ENCODE measurements at places on chromosomes 11 and 22.

DNA sequence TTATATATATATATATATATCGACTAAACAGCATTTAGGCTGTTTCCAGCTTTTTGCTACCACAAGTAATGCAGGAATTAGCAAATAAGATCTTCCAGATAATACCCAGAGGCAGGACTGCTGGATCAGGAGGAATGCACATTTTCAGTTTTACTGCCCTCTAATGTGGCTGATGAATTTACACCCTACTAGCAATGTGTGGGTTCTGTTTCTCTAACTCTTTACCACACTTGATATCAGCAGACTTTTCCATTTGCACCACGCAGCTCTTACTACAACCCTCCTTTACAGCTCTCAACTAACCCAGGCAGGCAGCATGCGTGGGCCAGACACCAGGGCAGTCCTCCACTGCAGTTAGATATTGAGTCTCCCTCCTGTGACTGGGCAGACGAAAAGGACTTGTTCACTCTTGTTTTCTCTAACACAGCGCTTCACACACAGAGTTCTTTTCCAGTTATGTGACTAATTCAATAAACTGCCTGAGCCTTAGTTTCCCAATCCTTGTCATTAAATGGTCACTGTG lies 67.7 kb downstream of the IGLL5 start:
- no peak for DNase-seq

GRCh38 chr11:17397311-17398002 lies 9.0 kb upstream of the KCNJ11 start:
- DNase-seq: no peak

GRCh38 chr22:45071618-45072017 lies 61.8 kb upstream of the PHF21B start:
- DNase-seq: no peak

DNA sequence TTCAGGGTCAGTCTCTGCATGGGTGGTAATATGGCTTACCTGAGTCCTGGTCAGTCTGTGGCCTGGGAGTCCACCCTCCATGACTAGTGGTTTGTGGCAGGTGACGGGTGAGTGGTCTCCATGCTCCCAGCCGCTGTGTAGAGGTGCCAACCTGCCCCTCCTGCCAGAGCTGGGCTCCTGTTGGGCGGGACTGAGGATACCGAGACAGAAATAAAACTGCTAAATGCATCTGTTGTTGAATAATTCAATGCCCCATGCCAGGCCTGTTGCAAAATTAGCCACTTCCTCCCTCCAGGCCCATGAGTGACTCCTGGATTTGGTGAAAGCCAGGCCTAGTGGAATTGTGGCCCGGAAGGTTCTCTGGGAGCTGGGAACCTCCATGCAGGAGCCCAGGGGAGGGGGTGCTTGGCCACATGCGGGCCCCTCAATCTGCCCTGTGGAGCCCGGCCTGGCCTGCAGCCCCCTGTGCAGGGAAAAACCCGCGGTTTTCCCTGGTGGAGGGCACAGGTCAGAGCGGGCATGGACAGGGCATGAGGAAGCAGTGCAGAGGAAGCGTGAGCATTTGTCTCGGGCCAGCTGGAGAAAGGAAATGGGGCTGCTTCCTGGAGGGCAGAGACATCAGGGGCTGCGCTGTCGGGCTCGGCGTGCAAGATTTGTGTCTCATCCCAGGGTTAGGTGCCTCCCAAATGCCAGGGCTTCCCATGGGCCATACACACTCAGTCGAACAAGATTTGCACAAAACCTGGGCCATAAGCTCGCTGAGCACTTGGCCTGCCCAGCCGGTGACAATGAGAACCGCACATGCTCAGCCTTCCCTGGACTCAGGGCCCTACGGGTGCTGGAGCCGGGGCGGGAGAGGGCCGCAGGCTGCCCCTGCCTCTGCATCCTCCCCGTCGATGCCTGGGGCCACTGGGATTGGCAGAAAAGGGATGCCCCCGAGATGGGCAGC lies 66.9 kb downstream of the KCNQ1 start:
- DNase-seq: no peak

GRCh38 chr11:103842795-103843194 lies 193.6 kb upstream of the DDI1 start:
- DNase-seq: no peak

DNA sequence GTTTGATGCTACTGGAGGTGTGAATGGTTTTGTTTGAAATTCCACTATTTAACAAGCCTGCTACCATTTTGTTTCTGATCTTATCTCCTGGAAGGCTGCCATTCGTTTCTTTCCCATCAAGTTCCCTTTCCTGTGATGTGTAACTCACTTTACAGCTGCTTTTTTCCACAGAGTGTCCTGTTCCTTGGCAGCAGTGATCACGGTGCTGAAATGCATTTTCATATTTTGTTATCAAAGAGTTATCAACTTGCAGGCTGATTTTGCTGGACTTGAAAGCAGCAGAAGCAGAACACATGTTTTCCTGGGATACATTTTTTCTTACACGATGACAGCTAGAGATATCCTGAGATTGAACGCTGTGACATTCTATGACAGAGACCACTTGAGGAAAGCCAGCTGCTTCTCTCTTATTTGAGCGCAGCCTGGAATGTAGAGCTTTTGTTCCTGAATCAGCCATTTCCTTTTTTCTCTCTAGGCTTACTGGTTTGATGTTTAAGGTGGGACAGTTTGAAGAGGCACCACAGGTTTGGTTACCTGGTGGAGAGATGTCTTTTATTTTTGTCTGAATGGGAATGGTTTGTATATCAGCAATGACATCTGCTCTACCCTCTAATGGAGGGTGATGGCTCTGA lies 34.7 kb downstream of the PRR14L start:
- no peak for DNase-seq

- no peak for DNase-seq
Measured at GRCh38 chr22:35555483-35555890, 14.9 kb downstream of the RASD2 start.

DNA sequence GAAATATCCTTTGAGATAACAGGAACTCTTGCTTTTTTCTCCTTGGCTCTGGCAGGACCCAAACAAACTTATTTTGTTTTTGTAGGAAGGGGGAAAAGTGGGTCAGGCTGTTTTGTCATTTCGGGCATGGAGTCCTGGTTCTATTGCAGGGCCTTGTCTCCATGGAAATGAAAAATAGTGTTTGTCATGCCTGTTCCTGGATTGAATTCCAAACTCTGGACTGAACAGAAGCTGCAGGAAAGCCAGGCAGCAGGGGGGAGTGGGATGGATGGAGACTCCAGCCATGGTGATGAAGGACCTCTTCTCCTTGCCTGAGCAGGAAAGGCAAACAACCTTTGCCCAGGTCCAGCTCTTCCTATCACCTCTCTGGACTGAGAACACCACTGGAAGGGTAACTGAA lies 87.0 kb downstream of the SCN3B start:
- no peak for DNase-seq

DNA sequence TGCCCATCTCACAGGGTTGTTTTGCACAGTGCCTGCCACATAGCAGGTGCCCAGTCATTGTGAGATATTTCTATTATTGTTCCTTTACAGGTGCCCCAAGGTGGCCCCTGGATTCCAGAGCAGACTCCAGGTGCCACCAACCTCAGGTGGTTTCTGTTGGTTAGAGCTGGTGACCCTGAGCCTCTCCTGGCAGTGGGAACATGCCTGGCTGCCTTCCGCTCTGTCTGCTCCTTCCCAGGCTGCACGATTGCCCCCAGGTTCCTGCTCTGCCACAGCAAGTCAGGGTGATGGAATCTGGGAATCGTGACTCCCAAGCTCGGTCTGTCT lies 12.6 kb upstream of the OMP start:
- DNase-seq: no peak

DNA sequence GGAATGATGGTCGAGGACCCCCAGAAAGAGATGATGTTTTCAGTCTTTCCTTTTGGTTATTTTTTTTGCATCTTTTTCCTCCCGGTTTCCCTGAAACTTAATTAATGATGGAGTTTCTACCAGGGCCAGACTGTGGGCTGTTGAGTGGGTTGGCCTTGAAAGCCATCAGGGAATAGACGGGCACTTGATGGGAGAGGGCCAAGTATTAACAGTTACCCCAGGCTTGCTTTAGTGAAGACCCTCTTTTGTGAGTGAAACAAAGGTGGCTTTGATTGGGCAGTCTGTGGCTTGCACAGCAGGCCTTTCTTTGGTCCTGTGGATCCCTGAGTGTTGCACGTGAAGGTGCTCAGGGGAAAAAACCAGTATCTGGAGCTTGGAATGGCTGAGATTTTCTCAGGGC lies 56.9 kb downstream of the AMOTL1 start:
- no peak for DNase-seq

DNA sequence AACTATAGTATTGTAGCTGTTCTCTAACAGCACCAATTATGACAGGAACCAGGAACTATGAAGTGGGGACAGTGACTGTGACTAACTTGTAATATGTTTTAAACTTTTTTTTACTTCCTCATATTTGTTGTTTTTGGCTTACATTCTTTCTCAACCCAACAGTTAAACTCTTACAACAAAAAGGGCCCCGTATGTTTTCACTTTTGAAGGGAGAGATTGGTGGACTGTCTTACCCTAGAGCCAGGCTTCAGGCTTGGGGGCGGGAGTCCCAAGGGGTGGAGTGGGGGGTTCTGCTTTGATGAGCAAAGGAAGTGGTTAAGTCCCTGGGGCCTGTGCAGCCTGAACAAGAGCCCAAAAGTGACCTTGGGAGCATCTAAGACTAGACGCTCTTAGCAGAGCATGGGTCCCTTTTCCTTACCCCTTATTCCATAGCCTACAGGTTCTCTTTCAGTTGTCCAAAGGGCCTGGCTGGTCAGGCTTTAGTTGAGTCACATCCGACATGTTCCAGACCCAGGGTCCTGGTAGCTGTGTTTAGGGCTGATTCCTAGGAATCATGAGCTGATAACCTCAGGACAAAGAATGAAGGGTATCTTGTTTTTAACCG lies 38.8 kb downstream of the STIM1 start:
- DNase-seq: no peak

- DNase-seq: no peak
Measured at GRCh38 chr11:58179648-58180047, 9.2 kb upstream of the OR9Q2 start.

GRCh38 chr11:103395612-103396011 lies 286.4 kb downstream of the DYNC2H1 start:
- DNase-seq: no peak

GRCh38 chr22:31637447-31637890 lies 24.5 kb downstream of the PISD start:
- DNase-seq: no peak

- DNase-seq: no peak
Measured at GRCh38 chr22:23604939-23605712, 25.0 kb upstream of the IGLL1 start.

- peak; percentile 56 for DNase-seq
Measured at GRCh38 chr11:124758355-124759265, 3.5 kb downstream of the ESAM start.

- no peak for DNase-seq
Measured at GRCh38 chr22:37664249-37665101, 6.0 kb downstream of the PDXP start.

Data from T-helper 17 cell (primary cell).